ENCODE measurements at places on chromosomes 4 and X.

GRCh38 chrX:123830309-123830708, 29.5 kb upstream of the XIAP start:
- DNase-seq: peak; percentile 43

DNA sequence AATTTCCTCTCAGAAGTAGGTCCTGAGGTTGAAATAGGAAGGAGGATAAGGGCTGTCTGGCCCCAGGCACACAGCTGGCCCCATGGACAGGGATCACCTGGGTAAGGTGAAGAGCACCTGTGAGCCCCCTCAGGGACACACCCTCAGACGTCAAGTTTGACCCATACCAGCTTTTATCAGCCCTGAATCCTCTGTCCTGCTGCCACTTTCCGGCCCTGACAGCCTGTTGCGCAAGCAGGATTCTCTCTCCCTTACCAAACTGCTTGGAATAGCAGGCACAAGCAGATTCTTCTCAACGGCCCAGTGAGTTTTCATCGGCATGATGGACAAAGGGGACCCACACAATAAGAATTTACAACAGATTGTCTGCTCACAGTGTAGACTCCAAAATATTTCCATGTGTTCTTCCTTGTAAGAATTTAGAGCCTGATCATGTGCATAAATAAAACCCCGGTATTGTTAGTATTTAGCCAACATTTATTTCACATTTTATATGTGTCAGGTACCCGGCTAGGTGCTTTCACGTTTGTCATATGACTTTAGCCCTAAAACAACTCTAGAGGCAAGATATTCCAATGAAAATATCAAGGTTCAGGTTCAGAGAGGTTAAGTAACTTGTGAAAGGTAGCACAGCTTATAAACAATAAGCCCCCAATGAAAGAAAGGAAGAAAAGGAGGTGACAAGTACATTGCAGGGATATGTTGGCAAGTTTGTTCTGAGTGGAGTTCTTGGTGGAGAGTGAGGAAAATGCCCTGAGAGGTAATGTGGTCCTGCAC, 107.2 kb upstream of the KIT start:
- no peak for DNase-seq

GRCh38 chr4:48904541-48905142, 1.9 kb downstream of the OCIAD2 start:
- no peak for DNase-seq

GRCh38 chr4:55910140-55910539, 38.6 kb upstream of the CEP135 start:
- no peak for DNase-seq

GRCh38 chr4:105276361-105277104, 129.9 kb downstream of the TET2 start:
- no peak for DNase-seq

DNA sequence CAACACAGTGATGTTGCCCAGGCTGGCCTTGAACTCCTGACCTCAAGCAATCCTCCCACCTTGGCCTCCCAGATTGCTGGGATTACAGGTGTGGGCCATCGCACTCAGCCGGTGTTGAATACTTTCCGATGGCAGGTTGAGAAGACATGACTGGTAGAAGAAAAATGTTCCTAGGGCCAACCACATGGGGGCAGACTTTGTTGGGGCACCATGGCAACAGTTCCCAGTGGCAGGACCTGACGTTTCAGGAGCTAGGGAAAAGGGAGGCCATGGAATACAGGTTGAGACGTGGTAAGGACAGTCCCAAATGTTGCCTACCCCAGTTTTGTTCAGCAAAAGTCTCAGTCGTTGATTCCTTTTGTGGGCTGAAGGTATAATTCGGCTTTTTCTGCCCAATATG, 134.6 kb downstream of the ASMT start:
- DNase-seq: no peak

GRCh38 chr4:48153791-48154550, 19.9 kb upstream of the TXK start:
- DNase-seq: no peak

DNA sequence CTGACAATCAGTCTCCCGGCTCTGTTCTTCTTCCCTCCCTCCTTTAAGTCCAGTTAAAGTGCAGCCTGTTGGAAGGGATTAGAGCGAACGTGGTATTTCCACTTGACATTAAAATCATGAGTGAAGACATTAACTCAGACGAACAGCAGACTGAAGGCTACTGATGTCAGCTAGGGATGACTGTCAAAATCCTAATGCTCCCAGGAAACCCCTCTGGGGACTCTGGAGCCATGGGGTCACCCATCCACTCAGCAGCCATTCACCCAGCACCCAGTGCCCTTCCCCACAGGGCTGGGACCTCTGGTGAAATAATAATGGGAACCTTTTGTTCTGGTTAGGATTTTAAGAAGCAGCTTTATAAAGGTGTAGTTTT, 113.9 kb downstream of the DRD5 start:
- no peak for DNase-seq

Data from hepatic stellate cell (primary cell).